Amniotic stem cell (primary cell): ENCODE measurements at places on chromosomes 13 and 19.

DNA sequence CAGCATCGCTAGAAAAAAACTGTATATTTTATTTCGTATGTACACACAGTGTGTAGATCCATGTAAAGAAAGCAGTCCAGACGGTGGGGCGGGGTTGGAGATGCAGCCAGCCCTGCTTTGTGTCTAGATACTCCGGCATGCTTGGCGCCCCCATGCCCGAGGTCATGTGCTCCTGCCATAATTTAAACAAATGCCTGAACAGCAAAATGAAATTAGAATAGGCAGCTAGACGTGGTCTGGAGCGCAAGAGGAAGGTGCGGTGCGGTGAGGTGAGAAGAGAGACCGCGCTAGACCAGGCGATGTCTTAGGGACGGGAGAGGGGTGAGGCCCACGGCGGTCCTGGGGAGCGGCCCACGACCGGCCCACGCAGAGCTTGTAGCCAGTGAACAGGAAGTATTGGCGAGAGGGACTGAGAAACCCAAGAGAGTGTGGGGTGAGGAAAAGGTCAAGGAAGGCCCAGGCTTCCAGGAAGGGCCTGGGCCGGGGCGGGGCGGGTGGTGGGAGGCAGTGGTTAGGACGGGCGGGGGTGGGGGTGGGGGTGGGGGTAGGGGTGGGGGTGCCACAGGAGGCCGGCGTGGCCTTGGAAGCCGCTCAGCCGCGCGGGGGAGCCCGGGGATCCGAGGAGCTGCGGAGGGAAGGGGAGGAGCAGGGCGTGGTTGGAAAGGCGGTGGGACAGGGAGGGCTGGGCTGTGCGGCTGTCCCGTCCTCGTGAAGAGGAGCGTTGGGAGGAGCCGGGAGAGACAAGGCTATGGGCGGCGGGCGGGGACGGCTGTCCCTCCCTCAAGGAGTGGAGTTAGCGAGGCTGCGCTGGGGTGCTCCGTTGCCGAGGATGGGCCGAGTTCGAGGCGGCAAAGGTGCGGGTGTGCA is 254.7 kb upstream of the SGCG start:
- no peak for DNase-seq

GRCh38 chr13:31328549-31329235 is 128.9 kb downstream of the B3GLCT start:
- DNase-seq: no peak

- no peak for DNase-seq
Observed at GRCh38 chr19:2852598-2852997, 11.3 kb downstream of the ZNF555 start.

GRCh38 chr13:27504868-27505194 is 54.5 kb upstream of the MTIF3 start:
- DNase-seq: no peak

- DNase-seq: no peak
Observed at GRCh38 chr19:589693-590395, at the start of gene HCN2. Gene HCN2 (plus strand): TSS chr19:589881. CDS start chr19:589946, 65 bp downstream.

DNA sequence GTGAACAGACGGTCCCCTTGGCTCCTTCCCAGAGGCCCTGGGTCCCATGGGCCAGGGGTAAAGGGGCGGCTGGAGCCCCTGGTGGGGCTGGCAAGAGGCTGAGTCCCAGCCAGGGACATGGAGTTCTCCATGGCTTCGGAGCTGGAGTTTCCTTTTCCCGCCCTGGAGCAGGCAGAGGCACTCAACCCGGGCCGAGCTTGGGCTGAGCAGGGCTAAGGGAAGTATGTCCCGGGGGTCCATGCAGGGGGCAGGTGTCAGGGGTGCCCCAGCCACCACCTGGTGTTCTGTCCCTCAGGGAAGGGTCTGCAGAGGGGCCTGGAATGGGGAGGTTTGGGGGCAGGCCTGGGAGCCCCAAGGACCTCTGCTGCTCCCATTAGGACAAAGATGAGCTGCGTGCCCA is 54.0 kb upstream of the TPM4 start:
- no peak for DNase-seq

- no peak for DNase-seq
Observed at GRCh38 chr13:95254339-95254738, 46.9 kb downstream of the ABCC4 start.

GRCh38 chr19:50378863-50379236 is 2.6 kb downstream of the NR1H2 start:
- DNase-seq: no peak

GRCh38 chr19:16698914-16699313 is 20.7 kb upstream of the NWD1 start:
- DNase-seq: no peak
